ENCODE measurements at places on chromosomes 5 and 9.

DNA sequence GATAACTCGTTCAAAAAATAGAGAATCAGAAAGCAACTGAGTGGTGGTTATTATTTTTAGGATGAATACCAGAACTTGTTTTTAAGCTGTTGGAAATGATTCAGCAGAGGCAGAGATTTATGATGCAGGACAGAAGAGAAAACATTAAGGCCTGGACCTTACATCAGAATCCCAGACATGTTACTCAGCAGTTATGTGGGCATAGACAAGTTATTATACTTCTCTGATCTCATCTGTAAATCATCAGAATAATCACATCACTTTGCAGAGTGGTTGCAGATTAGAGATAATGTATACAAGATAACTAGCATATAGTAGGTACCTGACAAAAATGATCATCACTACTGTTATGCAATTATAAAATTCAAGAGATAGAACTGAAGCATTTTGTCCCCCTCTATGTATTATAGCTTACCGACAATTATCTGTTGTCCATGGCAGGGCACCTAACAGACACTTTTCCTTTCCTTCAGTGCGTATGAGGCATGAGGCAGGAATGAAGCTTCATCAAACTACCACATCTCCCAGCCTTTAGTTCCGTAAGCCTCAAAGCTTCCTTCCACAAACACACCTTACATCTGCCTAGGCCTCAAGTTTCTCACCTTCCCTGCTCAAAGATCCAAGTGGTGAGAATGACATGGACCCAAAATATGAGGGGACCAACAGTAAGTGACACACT, 165.9 kb downstream of the DENND1A start:
- DNase-seq = no peak

DNA sequence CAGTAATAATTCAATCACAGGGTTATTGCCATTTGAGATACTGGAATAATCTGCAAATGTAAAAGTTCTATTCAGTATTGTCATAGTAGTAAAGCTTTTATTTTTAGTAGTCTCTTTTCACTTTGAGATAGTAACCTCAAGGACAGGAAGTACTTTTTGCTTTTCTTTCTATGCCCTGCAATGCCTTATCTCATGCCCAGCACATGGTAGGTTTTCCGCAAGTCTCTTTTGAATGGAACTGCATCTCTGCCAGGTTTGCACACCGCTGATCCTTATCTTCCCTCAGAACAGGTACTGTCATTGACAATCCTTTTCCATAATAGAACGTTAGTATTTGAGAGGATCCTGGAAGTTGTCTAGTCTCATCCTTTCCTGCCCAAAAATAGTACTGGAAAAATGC, 91.8 kb upstream of the IFNK start:
- DNase-seq = no peak

DNA sequence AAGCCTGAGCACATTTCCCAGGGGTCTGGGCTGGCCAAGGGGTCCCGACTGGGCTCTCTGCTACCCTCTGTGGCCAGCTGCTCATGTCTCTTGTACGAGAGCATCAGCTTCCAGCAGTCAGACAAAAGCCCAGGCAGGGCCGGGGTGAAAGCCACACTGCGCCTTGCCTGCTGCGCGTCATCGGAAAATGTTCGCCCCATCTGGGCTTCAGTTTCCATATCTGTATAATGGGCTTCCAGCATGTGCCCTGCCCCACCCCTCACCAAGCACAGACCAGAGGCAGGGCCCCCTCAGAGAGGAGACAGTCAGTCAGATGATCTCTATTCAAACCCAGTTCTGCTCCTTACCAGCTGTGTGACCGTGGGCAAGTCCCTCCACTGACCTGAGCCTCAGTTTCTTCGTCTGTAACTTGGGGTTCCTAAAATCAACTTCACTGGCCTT, 8.0 kb upstream of the GRHPR start:
- no peak for DNase-seq

GRCh38 chr9:115208501-115208900, 90.5 kb upstream of the TNC start:
- no peak for DNase-seq

DNA sequence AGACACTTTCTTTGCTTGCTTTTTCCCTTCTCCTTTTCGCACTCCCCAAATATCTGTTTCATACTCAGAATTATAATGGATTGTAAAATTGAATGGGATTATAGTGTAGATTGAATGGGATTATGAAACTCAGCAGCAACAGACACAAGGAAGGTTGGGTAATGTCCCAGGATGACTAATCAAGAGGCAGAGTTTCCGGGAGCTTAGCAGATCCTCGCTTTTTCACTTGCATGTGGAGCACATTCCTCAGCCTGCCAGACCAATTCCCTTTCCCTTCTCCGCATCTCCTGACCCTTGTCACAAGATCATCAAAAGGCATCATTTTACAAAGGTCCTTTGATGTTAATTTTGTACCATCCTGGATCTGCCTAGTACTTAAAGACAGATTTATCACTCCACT, 55.1 kb upstream of the SLC1A1 start:
- DNase-seq = no peak

GRCh38 chr5:32639943-32640342, 54.6 kb downstream of the SUB1 start:
- no peak for DNase-seq

DNA sequence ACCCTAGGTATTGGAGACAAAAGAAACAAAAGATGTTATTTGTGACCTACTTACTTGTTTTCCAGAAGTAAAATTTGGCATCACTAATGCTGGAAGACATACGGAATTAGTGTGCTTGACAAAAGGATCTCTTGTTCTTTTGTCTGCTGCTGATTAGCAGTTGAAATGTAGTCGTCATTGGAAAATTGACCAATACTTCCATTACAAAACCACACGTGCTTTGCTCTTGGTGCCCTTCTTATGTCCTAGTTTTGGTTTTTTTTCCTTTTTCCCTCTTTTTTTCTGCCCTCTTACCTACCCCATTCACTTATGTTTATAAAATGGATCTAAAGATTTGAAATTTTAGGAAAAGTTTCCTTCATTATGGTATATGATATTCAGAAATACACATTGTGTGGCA, 197.4 kb downstream of the FER start:
- DNase-seq = no peak

GRCh38 chr9:104177003-104177611, 83.0 kb downstream of the SMC2 start:
- no peak for DNase-seq

GRCh38 chr5:159458217-159458711, 128.0 kb upstream of the IL12B start:
- DNase-seq = no peak

DNA sequence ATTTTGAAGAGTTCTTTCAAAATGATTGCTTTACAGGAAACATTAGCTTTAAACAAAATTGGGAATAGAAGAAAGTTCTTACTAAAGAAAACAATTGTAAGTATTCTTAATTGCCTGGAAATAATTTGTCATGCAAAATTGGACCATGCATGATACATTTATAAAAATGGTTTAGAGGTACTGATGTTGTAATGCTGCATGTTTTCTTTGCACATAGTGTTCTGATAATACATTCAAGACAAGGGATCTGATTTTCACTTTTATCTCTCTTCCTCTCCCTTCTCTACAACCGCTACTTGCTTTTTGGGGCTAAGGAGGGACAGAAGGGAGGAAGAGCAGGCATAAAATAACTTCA, 211.6 kb upstream of the MPDZ start:
- no peak for DNase-seq

- DNase-seq = no peak
Observed at GRCh38 chr5:43193181-43193893, 1.3 kb downstream of the NIM1K start.

DNA sequence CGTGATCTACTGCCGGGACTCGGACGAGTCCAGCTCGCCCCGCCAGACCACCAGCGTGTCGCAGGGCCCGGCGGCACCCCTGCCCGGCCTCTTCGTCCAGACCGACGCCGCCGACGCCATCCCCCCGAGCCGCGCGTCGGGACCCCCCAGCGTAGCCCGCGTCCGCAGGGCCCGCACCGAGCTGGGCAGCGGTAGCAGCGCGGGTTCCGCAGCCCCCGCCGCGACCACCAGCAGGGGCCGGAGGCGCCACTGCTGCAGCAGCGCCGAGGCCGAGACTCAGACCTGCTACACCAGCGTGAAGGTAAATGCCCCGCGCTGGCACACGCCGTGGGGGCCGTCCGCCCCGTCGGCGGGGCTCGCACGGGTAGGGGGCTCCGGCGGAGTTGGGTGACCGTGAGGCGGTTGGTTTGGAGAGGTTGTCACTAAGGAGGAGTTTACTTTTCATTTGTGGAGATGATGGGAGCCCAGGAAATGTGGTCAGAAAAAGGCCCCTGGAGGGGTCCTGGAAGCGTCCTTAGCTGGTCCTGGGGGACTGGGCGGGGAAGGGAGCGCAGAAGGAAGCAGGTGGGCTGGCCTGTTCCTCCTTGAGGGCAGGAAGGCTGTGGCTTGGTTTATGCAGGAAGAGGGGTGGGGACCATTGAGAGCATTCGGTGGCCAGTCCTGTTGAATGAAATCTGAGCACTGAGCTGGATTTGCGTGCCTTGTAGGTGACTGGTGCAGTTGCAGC, 647 bp downstream of the PDE8B start:
- no peak for DNase-seq

DNA sequence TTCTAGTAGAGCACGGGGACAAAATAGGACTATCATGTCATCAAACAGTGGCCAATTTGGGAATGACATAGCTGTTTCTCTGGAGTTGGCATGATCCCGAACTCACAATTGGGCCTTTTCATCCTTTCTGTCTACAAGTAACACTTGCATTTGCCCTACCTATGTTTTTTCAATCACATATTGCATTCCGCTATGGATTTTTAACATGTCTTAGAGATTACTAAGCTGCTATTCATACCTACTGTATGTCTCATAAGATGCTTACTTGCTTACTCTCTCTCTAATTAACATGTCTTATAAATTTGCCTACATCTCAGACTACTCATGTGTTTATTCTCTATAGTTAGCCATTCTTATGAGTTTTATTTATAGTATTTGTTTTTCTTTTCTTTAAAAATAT, 341.2 kb upstream of the CTNND2 start:
- no peak for DNase-seq

- DNase-seq = no peak
Observed at GRCh38 chr9:98836206-98836605, 28.7 kb downstream of the GALNT12 start.

GRCh38 chr5:178327931-178328711, 95.5 kb upstream of the PHYKPL start:
- DNase-seq = no peak
